ENCODE measurements at places on chromosomes 7 and 10.

- no peak for DNase-seq
Measured at GRCh38 chr7:1679326-1679965, 9.4 kb downstream of the ELFN1 start.

GRCh38 chr7:70285187-70285586, 686.9 kb downstream of the AUTS2 start:
- no peak for DNase-seq

DNA sequence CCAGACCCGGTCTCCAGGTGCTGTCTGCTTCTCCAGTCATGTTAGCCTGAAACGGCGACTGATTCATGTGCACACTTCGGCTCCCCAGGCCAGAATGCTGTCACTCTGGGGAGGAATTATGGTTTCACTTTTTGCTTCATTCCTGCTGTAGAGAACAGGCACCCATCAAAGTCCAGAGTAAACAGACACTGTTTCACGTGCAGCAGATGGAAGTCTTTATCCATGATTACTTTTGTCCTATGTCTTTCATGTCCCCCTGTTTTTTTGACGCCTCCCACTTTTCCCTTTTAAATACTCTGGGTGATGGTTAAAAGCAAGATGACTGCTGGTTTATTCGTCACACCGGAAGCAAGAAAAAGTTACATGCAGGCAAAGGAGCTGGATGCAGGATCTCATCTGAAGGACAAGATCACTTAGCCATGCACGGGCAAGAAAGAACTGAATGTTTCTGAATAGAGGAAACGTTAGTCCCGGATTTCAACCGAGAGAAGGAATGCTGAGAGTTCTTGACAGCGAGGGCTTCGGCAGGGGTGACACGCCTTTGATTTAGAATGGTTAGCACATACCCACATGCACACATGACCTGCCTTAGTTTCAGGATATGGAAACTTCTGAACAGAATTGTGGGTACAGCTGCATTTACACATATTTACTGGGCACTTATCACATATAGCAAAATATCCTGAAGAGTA, 250.0 kb upstream of the KLF6 start:
- DNase-seq: no peak

- no peak for DNase-seq
Measured at GRCh38 chr10:86662186-86663045, 5.9 kb upstream of the LDB3 start.

- peak; percentile 36 for DNase-seq
Measured at GRCh38 chr10:123703195-123703790, 37.1 kb downstream of the GPR26 start.

- peak; percentile 58 for DNase-seq
Measured at GRCh38 chr7:114086914-114087652, 168.3 kb upstream of the PPP1R3A start.

DNA sequence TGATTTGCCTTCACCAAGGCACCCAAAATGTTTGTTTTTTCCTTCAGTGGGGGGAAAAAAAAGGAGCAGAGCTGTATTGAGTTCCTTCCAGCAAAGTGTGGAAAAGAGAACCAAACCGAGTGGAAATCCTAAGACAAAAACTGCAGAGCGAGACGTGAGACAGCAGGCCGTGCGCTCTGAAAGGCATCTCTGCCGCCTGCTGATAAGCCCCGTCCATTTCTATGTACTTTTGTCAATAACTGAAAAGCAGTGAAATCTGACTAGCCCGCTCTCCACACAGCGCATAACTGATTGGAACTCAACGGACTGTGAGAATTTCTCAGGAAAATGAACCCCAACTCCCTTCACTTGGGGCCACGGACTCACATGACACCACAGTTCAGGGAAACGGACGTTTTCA, 83.2 kb downstream of the COBL start:
- DNase-seq: no peak

DNA sequence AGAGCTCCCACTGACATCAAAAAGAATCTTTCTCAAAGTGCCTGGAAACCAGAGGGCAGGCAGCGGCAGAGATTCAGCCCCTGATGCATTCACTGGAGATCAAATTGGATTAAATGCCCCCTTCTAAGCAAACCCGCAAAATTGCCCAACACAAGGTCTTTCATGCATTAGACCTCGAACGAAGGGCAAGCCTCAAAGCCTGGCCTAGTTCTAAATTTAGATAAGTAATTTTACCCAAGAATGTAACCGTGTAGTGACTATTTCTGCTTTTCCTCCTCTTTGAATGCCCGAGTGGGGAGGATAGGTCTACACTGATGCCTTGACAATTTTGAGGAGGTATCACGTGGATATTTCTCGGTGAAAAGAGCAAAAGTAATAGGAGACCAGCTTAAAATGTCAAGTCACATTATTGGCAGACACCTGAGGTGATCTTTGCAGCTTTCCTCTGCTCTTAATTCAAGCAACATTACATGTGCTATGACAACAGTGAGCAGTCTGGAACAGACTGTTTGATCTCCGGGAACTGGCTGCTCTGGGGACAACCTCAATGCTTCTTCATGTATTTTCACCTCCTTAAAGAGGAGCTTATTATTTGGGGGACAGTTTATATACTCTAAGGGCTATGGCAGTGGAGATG, 1263.5 kb upstream of the AUTS2 start:
- no peak for DNase-seq

DNA sequence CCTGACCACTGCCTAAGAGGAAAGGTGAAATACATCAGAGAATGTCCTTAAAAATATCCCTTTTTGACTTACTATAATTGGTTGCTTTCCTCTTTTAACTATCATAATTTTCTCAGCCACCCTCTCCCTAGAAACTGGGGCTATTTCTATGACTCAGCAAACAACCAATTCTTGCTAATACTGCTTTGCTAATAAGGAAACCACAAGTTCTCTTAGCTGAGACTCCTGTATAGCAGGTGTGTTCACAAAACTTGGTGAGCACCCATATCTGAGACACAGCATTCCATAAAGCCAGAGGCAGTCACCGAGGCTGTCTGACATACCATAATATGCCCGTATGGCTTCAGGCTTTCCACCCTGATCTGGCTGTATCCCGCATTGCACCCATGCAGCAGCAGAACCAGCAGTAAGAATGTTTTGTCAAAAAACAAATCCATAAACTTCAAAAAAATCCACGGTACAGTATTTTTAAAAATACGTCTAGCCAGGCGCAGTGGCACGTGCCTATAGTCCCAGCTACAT, 191.7 kb upstream of the C7orf33 start:
- no peak for DNase-seq

DNA sequence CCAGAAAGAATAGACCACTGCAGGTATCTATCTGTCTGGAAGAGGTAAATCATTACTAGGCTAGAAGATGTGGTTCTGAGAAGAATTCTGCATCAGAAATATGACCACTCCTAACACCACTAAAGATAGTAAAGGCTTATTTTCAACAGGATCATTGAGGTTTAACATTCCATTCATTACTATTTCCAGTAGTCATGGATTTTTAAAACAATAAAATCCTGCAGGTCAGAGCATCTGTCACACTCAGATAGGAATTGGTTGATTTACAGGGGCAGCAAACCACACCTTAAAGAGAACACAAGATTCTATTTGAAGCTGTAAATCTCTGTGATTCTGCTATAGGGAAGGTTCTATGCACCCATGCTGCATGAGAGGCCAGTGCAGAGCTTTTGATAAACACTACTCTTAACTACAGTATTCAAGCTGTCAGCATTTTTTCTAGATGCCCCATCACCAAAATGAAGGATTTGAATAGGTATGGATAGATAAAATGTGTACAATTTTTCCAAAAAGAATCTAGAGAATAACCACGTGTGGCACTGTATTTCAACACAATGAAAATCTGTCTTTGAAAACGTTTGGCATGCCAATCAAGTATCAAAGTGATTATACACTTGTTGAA, 14.6 kb downstream of the LRRC17 start:
- no peak for DNase-seq

GRCh38 chr10:123555616-123556015, 110.5 kb upstream of the GPR26 start:
- DNase-seq: no peak

GRCh38 chr7:79091661-79092060, 361.8 kb downstream of the MAGI2 start:
- no peak for DNase-seq

DNA sequence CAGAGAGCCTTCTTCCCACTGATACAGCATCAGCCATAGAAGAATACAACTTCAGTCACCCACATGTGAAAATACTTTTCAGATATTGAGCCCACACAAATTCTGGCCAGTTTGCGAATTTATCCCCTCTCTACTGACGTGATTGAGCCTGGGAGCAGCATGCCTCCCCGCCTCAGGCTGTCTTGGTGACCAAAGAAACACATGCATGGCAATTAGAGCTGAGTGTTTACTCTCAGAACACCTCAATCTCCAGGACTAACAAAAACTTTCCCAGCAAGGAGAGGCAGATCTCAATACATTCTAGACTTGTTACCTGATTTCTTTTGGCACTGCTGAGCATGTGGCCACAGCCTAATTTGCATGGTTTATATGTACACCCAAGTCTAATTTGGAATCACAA, 122.5 kb downstream of the TMEM26 start:
- DNase-seq: no peak

GRCh38 chr10:106111246-106111645, 1053.3 kb downstream of the SORCS1 start:
- no peak for DNase-seq

- no peak for DNase-seq
Measured at GRCh38 chr7:16933296-16934279, 51.8 kb upstream of the AGR3 start.

DNA sequence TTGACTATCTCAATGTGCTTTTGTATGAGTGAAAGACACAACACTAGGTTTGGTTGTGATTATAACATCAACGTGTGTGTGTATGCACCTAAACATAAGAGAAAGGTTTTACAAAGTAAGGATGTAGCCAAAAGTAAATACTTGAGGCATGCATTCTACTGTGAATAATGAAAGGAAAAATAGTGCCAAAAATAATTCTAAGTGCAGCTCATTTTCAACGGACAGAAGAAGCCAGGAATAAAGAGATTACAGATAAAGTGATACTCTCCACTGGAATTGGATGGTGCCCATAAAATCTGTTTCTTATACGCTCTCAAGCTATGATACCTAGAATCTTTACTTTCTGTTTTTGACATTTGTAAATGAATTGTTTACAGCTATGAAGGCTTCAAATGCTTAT, 135.0 kb upstream of the TMEM72 start:
- DNase-seq: no peak

GRCh38 chr10:132634241-132634946, 96.8 kb downstream of the INPP5A start:
- DNase-seq: no peak

GRCh38 chr7:8134089-8134733, 127.8 kb downstream of the ICA1 start:
- no peak for DNase-seq

DNA sequence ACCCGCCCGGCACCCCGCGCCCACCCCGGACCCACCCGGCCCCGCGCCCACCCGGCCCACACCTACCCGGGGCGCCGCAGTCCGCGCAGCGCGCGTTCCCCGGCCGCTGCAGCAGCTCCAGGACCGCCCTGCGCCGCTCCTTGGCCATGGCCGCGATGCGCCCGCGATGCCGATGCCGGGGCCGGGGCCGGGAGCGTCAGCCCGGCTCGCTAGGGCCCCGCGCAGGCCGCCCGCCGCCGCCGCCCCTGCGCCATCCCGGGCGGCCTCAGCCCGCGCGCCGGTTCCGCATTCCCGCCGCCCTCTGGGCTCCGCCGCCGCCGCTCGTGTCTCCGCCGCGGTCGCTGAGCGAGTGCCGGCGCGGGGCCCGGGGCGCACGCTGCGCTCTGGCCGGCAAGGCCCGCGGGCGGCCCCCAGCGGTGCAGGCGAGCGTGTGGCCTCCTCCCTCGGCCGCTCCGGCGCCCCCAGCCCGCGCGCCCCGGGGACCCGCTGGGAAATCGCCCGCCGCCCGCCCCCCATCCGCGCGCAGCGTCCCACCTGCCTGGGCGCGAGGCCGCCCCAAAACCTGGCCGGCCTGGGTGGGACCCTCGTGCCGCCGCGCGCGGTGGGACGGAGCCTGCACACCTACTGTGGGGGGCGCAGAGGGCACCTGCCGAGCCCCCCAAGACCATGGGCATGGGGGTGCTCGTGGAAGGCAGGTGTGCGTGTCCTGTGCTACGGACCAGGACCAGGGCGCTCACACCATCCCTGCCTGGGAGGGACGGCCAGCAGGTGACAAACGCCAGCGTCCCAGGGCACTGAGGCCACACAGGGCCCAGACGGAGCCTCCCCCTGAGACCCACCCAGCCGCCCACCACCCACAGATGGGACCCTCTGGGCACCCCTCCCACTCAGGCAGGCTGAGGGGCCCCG, at the start of gene ADAP1:
ADAP1 (minus strand) TSS at position 351 of the 909 bp plus-strand sequence; CDS start at position 148, 203 bp downstream.
- DNase-seq: no peak

DNA sequence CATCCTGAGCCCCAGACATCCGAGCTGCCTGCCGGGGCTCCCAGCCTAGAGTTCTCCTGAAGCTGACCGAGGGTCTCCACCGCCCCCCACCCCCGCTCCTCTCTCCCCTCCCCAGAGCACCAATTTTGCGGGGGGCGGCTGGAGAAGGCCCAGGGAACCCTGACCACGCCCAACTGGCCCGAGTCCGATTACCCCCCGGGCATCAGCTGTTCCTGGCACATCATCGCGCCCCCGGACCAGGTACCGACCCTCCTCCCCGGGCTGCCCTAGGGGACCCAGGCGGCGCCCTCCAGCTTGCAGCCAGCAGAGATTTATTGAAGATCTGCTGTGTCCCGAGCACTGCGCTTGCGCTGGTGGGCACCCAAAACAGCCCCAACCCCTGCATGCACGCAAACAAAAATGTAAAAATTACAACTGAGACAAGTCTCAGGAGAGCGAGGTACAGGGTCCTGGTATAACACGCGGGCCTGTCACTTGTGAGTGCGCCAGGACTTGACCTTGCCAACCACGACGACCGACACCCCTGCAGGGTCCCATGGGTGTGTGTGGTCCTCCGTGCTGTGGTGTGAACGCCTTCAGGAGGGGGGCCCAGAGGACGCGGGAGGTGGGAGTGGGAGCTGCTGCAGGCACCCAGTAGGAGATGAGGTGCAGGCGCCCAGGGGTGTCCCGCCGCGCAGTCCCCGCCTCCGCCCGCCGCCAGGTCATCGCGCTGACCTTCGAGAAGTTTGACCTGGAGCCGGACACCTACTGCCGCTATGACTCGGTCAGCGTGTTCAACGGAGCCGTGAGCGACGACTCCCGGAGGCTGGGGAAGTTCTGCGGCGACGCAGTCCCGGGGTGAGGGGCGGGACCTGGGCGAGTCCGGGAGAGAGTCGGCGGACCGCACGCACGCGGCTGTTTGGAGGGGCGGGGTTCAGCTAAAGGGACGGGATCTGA, 3.1 kb downstream of the PCOLCE start:
- no peak for DNase-seq

DNA sequence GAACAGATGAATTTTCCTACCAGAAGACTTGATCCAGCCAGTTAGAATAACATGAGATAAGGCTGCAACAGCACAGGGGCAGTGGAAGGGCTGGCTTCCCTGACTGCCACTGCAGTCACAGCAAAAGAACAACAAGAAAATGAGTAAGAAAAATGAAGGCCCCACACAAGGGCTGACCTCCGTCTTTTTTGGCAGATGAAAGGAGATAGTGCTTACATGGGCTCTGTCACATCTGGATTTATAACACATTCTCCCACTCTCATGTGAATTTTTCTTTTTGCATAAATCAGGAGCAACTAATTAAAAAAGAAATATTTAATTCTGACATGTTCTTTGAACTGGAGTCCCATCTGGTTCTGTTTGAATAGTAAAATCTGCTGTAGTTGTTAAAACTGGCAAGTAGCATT, 99.6 kb downstream of the NRP1 start:
- DNase-seq: no peak

GRCh38 chr10:43260117-43260761, 6.6 kb downstream of the RASGEF1A start:
- DNase-seq: no peak

Data from NCI-H510A (cell line).